NCI-H524 (cell line): ENCODE measurements at places on chromosomes 4 and X.
A peak's percentile ranks its signal among the peaks of the same experiment; 100 is the strongest.

- DNase-seq: peak; percentile 37
Observed at GRCh38 chr4:153084980-153085630, 119.1 kb upstream of the TRIM2 start.

DNA sequence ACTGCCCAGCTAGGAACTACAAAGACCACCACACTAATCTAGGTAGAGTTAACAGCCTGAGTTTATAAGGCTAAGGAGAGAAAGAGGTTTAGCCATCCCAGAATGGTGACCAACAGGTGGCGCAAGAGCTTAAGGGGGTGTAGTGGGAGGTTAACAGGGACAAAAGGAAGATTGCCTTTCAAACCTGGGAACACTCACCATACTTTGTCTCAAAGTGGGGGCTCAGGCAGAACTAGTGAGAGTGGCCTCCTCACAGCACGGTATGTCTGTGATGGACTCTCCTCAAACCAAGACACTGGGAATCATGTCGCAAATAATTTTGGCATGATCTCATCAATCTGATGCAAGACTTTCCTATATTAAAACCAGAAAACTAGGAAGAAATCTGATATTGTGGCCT lies 23.4 kb downstream of the CCNI start:
- DNase-seq: peak; percentile 19

DNA sequence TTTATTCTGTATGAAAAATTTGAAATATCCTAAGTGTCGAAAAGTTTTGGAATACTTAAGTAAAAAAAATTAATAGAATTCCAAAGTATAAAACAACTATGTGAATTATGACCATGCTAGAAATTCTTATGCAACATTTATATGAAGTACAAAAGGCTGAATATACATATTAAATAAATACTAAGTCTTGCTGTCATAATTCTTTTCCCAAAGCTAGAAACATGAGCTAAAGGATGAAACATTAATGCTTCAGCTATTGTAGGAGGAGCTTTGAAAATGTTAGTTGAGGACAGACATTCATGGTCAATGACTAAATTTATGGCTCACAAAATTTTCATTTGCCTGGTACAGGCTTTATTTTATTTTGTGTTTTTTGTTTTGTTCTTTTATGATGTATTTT lies 207.3 kb downstream of the GABRB1 start:
- no peak for DNase-seq

DNA sequence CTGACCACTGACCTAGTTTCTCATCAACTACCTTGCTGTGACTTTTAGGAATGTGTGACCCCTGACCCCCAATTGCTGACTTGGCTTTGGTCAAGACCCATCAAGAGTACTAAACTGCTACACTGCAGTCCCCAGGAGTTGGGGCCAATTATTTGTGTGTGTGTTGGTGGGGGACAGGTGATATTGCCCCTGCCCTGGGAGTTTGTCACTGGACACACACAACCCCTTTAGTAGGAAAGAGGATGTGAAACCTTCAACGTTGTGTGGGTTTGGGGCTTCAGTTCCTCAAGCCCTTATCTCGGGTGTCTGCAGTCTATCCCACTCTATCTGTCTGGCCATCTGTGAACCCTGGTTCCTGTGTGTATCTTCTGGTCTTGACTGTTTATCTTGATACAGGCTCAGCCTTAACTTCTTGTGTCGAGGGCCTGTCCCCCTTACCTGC lies 6.5 kb downstream of the SASH3 start:
- DNase-seq: no peak

DNA sequence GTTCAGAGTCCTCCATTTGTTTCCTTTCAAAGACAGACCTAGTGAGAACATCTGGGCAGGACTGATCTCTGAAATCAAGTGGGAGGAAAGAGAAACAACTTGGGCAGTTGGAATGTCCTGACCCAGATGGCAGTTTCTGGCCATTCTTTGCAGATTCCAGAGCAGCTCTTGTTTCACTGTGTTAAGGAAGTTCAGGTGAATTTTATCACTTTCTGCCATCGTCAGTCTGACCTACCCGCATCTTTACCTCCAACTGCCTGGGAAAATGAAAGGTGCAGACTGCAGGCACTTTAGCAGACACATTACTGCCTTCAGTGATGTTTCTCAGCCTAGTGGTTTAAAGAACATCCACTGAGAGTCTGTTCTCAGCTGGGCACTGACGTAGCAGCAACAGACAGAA lies 216.2 kb downstream of the CEP135 start:
- DNase-seq: no peak

- DNase-seq: no peak
Observed at GRCh38 chrX:72107320-72107719, 24.4 kb downstream of the RTL5 start.
